ENCODE measurements at places on chromosomes 5 and 9.

DNA sequence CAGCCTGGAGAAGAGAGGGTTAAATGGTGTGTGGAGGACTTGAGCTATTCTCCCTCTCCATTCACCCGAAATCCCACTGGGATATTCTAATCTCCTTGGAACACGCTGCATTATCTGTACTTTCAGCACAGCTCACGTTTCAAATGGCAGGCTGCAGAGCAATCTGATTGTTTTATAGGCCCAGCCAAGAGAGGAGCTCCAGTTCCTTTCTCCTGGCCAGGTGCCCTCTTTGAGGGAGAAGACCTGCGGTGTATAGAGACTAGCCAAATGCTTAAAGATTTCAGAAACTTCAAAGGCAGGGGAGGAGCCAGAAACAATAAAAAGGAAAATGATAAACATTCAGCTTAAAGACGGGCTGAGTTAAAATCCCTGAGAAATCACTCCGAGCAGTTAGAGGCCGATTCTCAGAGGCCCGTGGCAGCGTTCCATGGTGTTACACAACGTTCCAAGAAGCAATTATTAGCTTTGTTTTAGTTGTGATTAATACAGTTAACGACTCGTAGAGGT, 564.0 kb upstream of the KLF4 start:
- DNase-seq = no peak

- DNase-seq = no peak
These were observed 111.1 kb downstream of the SGCD start for GRCh38 chr5:156438076-156438475.

- DNase-seq = no peak
These were observed 422.9 kb downstream of the EBF1 start for GRCh38 chr5:158676642-158677469.

DNA sequence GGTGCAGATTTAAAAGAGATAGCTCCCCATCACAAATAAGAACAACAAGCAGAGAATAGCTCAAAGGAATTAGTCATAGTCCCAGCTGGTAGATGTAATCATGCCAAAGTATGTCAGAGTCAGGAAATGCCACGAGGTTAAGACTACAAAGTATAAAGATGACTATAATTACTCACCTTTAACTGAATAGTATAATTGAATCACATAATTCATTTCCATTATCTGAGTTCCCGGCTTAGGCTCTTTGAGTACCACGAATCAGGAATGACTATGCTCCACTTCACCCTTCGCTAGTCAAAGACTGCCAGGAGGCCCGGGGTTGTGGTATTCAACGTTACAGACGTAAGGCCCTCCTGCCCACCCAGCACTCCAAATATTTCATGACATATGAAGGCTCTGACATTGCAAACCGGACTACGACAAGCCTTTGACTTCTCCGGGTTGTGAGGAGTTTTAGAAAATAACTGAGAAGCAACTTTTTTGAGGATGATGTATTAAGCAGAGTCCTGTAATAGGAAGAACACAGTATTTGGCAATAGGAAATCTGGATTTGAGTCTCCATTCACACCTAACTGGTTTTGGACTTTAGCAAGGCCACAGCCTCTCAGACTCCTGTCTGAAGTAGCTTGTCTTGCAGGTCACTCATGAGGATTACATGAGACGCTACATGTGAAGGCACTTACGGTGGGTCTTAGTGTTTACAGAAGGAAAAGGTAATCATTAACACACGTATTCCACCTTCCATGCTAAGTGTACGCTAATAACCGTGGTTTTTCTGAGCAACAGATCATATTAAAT, 64.6 kb downstream of the ENC1 start:
- no peak for DNase-seq

- DNase-seq = no peak
These were observed 66.1 kb downstream of the KLHL3 start for GRCh38 chr5:137669811-137670210.

DNA sequence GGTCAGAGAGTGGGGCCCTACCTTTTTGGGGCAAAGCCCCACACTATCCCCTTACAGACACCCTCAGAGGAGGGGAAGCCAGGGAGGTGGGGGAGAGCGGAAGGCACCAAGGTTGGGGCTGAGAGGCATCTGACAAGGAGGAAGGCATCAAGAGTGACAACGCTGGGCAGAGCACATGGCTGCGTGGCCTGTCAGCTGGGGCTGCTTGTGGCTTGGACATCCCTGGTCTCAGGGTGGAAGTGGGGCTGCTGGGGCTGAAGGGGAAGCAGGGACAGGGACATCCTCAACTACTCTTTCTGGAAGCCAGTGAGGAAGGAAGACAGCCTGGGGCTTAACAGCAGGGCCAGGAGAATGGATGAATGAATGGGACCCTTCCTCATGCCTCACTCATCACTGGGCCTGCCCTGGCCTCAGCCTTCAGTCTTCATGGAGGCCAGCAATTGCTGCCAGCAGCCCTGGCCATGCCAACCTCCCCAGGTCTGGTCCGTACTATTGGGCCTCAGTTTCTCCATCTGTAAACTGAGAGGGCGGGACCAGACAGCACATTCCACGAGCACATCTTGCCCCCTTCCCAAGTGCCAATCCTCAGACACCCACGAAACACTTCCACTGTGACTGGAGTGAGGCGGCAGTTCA, 993 bp upstream of the RALGDS start:
- DNase-seq = no peak

- DNase-seq = no peak
These were observed 126.5 kb downstream of the MAST4 start for GRCh38 chr5:66722686-66723085.

DNA sequence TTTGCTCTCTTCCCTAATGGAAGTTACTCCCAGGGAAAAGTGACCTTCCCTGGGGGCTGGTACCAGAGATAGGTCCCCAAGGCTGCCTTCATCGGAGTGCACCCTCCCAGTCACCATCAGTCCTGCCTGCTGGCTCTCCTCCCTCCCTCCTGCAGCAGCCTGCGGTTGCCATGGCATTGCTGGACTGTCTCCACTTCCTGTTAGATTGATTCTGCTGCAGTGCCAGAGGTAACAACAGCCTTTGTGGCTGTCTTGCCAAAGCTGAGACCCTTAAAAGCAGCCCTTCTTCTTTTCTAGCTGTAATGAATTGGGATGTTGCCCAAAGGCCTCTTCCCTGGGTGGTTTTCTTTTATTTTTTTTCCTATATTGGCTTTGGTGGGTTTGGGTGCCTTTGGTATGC, 78.1 kb upstream of the PRLR start:
- no peak for DNase-seq

- no peak for DNase-seq
These were observed 41.7 kb downstream of the STK32A start for GRCh38 chr5:147276497-147276896.

- DNase-seq = no peak
These were observed 11.5 kb upstream of the SHOC1 start for GRCh38 chr9:111806259-111806658.

GRCh38 chr5:121024416-121025311, 560.6 kb downstream of the PRR16 start:
- no peak for DNase-seq

DNA sequence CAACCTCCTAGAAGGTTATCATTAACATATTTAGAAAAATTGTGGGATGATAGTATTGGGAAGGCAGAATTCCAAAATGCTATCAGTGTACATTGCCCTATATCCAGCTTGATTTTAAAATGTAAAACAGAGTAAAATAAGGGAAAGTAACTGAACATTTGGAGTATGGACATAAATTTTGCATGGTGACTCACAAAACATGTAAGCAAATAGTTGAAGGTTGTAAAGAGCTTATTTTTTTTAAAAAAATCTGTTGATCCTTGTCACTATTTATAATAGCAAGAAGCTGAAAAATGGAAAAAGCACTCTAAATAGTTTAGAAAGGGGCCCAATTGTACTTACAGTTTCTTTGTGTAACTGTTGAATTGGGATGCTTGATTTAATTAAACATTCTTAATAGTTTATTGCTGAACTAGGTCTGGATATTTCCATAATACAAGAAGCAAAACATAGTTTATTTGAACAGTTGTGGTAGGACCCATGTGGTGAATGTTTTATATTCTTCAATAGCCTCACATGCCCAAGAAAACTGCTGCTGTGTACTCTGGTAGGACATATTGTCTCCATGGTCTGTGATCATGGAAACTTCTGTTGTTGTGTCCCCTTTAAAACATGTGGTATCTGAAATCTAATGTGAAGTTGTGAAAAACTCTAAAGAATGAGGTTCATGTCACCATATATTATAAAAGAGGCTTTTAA, 82.4 kb downstream of the NNT start:
- no peak for DNase-seq

- no peak for DNase-seq
These were observed 282.9 kb upstream of the MAP3K1 start for GRCh38 chr5:56532466-56532865.

DNA sequence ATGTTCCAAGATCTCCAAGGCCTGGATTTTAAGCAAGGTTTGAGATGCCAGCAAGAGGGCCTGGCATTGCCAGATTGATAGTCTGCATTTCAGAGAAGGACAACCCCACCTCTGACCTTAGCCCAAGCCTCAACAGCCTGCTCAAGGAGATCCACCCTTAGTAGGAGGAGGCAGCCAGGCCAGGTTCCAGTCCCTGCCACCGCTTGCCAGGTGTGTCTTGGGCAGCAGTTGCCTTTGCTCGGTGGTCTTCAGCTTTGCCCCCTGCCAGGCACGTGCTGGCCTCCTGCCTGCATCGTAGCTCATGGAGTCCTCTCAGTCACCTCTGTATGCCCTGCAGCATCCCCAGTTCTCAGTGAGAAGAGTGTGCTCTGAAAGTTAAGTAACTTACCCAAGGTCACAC, 134.2 kb downstream of the KCNIP1 start:
- DNase-seq = no peak

DNA sequence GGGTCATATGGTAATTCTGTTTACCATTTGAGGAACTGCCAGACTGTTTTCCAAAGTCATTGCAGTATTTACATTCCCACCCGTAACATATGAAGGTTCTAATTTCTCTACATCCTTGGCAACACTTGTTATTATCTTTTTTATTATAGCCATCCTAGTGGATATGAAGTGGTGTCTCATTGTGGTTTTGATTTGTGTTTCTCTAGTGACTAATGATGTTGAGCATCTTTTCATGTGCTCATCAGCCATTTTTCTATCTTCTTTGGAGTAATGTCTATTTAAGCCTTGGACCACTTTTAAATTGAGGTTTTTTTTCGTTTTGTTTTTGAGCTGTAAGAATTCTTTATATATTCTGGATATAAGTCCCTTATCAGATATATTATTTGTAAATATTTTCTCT, 132.8 kb upstream of the RUSC2 start:
- DNase-seq = no peak

DNA sequence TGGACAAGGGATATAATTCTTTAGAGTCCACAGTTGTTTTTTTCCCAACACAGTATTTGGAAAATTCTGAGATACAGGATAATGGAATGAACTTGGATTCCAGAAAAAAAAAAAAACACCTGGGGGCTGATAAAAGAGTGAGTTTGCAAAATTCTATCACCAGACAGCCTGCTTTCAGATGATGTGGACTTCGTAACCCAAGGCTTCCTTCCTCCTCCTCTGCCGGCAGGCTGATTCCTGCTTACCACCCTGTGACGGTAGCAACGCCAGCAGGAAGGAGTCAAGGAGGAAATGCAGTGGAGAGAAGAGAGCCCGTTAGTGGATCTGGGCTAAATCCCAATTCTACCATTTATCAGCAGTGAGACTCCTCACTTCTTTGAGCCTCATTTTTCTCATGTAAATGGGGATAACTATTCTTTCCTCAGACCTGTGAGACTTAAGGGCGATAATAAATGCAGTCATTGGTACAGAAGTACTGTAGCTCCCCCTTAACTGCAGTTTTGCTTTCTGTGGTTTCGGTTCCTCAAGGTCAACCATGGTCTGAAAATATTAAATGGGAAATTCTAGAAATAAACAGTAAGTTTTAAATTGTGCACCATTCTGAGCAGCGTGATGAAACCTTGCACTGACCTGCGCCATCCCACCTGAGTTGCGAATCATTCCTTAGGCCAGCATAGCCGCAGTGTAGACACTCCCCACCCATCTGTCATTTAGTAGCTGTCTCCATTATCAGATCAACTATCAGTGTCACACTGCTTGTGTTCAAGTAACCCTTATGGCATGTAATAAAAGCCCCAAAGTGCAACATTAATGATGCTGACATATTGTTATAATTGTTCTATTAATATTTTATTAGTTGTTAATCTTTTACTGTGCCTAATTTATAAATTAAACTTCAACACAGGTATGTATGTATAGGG, 71.4 kb downstream of the DCP2 start:
- DNase-seq = no peak

GRCh38 chr5:79699763-79700400, 10.2 kb downstream of the CMYA5 start:
- no peak for DNase-seq

DNA sequence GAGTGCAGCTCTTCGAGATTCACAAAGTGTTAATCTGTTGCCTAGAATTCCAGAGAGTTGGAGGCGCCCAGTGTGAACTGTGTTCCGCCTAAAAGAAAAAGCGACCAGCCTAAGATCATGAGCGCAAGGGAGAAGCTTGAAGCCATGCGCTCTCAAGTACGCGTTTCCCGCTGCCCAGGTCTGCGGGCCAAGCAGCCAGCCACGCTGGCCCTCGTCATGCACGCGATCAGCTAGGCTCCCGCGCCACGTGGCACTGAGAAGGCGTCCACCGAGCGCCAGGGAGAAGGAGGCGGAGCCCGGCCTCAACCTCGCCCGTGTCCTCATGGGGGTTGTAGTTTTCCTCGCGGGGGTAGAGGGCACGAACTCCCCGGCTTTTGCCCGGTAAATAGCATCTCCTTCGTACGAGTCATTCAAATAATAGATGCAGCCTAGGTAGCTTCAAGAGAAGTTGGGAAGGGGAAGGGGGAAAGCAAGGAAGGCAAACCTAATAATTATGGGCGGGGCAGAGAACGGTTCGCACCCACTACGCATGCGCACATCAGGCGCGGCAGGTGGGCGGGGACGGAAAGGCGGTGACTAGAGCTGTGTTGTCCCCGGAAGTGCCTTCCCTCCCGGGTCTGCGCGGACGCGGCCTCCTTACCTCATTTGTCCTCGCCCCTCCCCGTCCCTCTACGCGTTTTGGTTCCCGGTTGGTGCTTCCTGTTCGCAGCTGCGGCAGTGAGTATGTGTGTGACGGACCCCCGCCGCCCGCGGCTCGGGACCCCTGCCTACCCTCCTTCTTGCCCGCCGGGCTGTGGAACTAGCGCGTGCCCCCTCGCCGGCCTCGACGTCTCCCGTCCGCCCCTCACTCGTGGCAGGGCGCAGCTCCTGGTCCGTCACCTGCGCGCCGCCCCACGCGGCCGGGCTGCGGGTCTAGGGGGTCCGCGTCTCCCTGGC, at the start of gene ZCCHC7:
Gene ZCCHC7, plus strand, starts transcription at position 668 of the 936 bp plus-strand sequence.
- peak; percentile 90 for DNase-seq

- DNase-seq = no peak
These were observed 76.5 kb upstream of the ATG10 start for GRCh38 chr5:81895307-81895706.

DNA sequence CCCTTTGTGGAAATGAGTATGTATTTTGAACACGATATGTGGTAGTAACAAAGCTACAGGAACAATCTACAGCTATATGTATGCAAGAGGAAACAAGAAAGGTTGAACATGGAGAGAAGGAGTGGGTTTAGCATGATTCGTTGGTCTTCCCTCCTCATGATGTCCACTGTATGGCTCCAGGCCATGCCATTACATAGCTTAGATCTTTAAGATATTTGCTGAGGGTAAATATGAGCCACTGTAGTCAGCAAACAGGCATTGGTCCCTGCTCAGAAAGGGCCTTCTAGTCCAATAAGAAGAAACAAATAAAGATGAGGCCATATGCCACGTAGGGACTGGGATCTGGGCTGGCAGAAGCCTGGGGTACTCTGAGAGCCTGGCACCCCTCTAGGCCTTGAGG, 543.2 kb upstream of the SGCD start:
- no peak for DNase-seq

GRCh38 chr5:17147170-17147569, 70.3 kb upstream of the BASP1 start:
- no peak for DNase-seq
